ENCODE measurements at places on chromosomes 11 and 22. TPM values are rescaled to one million over a fixed set of nuclear protein-coding genes. Genes with fewer than 3 reads are reported as not detected.

Gene AAMDC
- polyA plus RNA-seq, result 157 TPM

Gene RTL10
- 15.7 TPM for polyA plus RNA-seq

Gene RASGRP2
- 64.0 TPM for polyA plus RNA-seq

Gene FTH1
- 3,180 TPM for polyA plus RNA-seq

Gene ROBO4
- 0.21 TPM for polyA plus RNA-seq

Gene UBXN1
- 111 TPM for polyA plus RNA-seq

Gene OR4A16
- polyA plus RNA-seq, result not detected

Gene BTBD18
- 1.5 TPM for polyA plus RNA-seq

Gene EFCAB6
- polyA plus RNA-seq, result 2.4 TPM

Gene GRAMD1B
- 15.5 TPM for polyA plus RNA-seq

Gene CACNA1I
- 0.04 TPM for polyA plus RNA-seq

Gene MS4A12
- not detected for polyA plus RNA-seq

Gene ZBED4
- 11.1 TPM for polyA plus RNA-seq

Gene ANO9
- 0.23 TPM for polyA plus RNA-seq

Gene UBQLN3
- not detected for polyA plus RNA-seq

Gene TTC28
- polyA plus RNA-seq, result 27.3 TPM

Gene PDHX
- polyA plus RNA-seq, result 87.1 TPM

Gene PATE4
- not detected for polyA plus RNA-seq

Gene CCDC117
- 35.8 TPM for polyA plus RNA-seq

Gene CCDC157
- polyA plus RNA-seq, result 7.1 TPM

Gene DCHS1
- polyA plus RNA-seq, result 19.8 TPM

Gene CTTN
- 72.5 TPM for polyA plus RNA-seq

Gene XKR3
- polyA plus RNA-seq, result not detected

Gene AIFM3
- polyA plus RNA-seq, result 0.67 TPM

Gene MOGAT2
- polyA plus RNA-seq, result not detected

Gene GAL3ST1
- polyA plus RNA-seq, result 4.6 TPM

Gene KCNA4
- polyA plus RNA-seq, result 1.5 TPM

Gene OOSP4B
- not detected for polyA plus RNA-seq
